ENCODE measurements at places on chromosomes 1 and 21. TPM values are rescaled to one million over a fixed set of nuclear protein-coding genes. Genes with fewer than 3 reads are reported as not detected.

The CNIH3 gene
- total RNA-seq, result 1.5 TPM

The TFF3 gene
- not detected for total RNA-seq

The DNAH14 gene
- total RNA-seq, result not detected

The NCAM2 gene
- not detected for total RNA-seq

The FAM131C gene
- 6.1 TPM for total RNA-seq

The GPR37L1 gene
- total RNA-seq, result not detected

The UBL4B gene
- not detected for total RNA-seq

The CCDC190 gene
- not detected for total RNA-seq

The CLCNKA gene
- total RNA-seq, result not detected

Data from activated CD8-positive, alpha-beta T cell treated with anti-CD3 and anti-CD28 coated beads, Interleukin-2, amount 10 ng/mL, durations not matched to agents 7 days and 5 days (primary cell).